ENCODE measurements at places on chromosomes 12 and 14.

- no peak for DNase-seq
These were observed 1749.1 kb upstream of the SEL1L start for GRCh38 chr14:83282706-83283105.

DNA sequence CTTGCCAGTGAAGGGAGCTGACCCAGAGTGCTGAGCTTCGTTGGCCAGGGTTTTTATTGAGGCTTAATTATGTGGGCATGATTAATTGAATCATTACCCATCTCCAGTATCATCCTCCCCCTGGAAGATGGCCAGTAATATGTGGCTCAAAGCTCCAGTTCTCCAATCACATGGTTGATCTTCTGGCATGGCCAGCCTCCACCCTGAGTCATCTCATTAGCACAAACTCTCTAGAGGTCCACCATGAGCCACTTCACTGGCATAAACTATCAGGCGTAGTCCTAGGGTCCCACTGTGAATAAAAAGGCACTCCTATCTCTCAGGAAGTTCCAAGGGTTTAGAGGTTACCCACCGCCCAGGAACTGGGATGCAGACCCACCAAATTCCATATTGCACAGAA, 135.0 kb downstream of the ANO6 start:
- no peak for DNase-seq

- DNase-seq = no peak
These were observed 521 bp upstream of the PCED1B start for GRCh38 chr12:47078733-47079467.

- no peak for DNase-seq
These were observed 20.4 kb upstream of the FBXO33 start for GRCh38 chr14:39452680-39453079.

- DNase-seq = no peak
These were observed 5.3 kb downstream of the HSD17B6 start for GRCh38 chr12:56768424-56768823.

GRCh38 chr12:32486158-32486557, 86.8 kb downstream of the FGD4 start:
- DNase-seq = no peak

DNA sequence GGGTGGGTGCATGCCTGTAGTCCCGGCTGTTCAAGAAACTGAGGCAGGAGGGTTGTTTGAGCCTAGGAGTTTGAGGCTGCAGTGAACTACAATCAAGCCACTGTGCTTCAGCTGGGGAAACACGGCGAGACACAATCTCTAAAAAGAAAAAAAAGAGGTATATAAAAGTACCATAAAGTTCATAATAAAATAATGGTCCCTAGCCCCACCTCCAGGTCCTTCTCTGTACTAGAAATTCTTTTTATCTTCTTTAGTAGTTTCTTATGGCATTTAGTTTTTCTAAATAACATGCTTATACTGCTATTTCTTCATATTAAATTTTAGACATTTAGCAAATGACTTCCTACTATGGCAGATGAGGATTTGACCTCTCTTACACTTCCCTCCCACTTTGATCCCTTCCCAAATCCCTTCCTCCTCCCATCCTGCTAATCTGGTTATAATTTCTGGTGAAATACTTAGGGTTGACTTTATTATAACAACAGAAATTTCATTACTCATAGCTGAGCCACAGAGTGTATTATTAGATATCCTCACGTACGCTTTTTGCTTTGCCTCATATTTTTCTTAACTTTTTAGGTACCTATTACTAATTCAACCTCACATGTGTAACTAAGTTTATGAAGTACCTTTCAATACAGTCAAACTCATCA, 94.7 kb downstream of the SLC41A2 start:
- DNase-seq = no peak

GRCh38 chr12:4418913-4419312, 26.7 kb downstream of the FGF6 start:
- no peak for DNase-seq

DNA sequence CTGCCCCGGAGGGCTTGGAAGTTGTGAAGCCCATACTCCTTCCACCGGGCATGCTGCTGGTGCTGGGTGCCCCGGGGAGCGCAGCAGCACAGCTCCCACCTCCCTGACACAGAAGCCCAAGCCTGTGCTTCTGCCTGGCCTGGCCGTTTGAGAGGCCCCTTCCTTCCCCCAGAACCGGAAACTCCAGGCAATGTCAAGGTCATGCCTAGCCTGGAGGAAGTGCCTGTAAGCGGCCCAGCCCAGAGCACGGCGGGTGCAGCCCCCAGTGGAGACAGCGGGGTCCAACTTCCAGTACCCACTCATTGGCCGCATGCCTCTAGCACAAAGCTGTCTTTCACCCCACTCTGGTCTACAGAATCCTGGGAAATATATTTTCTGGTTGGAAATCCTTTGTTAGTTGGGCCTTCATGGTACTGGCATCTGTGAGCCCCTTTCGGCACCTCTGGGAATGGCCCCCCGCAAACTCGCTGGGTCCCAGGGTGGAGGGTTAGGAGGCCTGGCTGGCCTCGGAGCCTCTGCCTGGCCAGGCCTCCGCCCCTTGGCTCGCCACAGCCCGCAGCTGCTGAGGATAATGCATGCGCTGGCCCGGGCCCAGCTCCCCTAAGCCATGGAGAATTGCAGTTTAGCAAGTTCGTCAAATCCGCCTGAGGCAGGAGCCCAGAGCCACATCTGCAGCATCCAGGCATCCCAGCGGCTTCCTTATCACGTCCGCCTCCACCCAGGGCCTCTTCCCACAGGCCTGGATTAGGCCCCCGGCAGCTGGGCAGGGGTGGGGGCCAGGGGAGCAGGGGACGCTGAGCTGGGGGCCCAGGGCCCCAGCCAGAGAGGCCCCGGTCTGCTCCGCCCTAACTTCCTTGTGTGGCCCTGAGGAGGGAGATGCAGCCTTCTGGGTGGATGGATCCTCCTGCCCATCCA, 48.9 kb upstream of the DLK1 start:
- no peak for DNase-seq

GRCh38 chr12:109492371-109492770, 14.9 kb downstream of the UBE3B start:
- DNase-seq = no peak

DNA sequence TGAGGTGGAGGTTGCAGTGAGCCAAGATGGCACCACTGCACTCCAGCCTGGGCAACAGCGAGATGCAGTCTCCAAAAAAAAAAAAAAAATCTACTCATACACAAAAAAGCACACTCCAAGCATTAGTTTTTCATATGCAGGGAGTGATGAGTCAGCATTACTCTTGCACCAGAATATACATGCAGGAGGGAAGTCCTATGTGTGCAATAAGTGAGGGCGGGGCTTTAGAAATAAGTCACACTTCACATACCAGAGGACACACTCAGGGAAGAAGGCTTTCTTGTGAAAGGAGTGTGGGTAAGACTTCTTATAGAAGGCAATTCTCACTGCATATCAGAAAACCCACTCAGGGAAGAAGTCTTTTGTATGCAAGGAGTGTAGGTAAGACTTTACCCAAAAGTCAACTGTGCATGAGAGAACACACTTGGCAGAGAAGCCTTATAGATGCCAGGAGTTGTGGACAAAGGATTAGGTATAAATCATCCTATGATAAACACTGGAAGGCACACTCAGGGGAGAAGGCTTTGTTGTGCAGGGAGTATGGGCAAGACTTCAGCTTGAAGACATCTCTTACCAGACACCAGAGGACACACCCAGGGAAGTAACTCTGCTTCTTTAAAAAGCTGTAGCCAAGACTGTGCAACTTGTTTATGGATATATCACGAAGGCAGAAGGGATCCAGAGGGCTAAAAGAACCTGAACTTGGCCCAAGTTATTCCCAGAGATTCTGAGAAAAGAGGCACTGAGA, 50.5 kb downstream of the ATF7 start:
- no peak for DNase-seq

DNA sequence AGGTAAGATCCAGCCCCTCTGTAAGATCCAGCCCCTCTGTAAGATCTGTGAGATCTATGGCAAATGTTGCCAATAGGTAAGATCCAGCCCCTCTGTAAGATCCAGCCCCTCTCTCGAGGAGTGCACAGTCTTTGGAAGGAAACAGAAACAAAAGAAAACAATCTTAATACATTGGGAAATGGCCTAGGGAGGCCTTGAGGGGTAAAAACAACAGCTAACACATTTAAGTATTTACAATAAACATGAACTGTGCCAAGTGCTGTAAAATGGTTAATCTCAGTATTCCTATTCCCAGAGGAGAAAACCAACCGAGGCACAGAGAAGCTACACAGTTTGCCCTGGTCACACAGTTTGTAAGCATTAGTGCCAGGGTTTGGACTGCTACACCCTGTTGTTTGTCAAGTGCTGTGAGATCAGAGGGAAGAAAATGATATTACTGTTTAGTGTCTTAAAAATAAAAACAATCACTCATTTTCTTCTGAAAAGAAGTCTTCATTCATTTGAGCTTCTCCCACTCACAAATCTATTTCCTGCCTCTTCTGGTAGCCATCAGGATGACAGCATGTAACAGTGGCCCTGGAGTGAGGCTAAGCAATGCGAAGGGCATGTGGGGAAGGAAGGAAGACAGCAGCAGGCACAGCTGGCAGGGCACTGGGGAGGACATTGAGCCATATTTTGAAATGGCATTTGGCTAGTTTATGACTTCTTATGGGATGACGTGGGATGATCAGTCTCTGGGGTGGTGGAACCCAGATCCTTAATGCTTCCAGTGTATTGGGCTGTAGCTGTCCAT, 118.7 kb upstream of the PTPRQ start:
- DNase-seq = no peak

DNA sequence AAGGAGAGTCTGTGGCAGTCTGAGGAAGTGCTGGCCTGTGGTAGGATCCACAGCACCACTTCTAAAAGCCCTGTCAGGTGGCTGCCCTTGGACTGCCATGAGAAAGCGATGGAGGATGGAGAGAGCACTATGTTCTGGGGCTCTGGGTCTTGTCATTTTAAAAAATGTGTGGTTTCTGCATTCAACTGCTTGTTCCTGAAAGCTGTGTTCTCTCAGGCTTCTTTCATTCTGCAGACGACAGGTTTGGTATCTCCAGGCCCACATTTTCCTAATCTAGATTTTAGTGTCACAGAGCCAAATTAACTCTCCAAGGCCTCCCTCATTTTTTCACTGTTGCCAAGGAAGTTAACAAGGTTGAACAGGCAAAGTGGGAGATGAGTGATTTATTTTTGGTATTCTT, 10.5 kb downstream of the OVCH1 start:
- no peak for DNase-seq

DNA sequence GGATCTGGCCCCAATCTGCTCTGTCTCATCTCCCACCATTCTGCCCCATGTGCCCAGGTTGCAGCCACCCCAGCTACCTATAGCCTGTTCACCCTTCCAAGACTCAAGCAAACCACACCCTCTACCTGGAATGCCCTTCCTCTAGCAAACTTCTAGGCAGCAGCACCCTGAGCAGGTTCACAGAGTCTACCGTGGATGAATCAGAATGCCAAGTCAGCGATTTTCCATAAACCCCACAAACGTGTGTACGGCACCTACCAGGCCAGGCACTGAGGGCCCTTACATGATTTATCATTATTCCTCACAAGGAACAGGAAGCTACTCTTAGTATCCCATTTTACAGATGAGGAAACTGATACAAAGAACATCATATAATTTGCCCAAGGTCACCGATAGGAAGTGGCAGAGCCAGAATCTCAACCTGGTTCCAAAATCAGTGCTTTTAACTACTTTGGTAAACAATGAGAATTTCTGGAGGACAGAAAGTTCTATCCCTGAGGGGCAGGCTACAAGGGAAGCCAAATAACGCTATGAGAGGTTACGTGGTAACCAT, 28.0 kb upstream of the DHRS4 start:
- DNase-seq = no peak
